ENCODE measurements at places on chromosomes 13 and 19.

- H3K27me3 ChIP-seq: no peaks in the 10 kb centered on the region
- no peak for DNase-seq
- no peak overlapping the region for H3K27ac ChIP-seq
Measured at GRCh38 chr13:98260357-98261164, 83.5 kb upstream of the RNF113B start.

DNA sequence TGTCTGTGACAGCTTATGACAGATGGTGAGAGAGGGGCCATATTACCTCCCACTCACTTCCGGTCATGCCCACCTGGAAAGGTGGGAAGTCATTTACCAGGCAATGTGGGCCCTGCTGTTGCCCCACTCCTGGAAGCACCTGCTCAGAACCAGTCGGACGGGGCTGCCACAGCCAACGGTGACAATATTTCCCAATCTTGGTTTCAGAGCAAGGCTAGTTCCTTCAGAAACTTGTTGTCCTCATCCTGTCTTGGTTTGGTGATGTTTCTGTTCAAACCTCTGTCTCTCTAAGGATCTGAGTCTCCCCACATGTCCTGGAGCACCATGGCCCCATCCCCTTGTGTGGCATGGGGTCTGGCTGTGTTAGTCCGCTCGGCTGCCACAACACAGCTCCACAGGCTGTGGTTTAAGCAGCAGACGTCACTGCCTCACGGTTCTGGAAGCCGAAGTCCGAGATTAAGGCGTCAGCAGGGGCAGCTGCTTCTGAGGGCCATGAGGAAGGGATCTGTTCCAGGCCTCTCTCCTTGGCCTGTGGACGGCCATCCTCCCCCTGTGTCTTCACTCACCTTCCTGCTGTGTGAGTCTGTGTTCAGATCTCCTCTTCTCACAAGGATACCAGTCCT, 31.5 kb upstream of the SLC15A1 start:
- H3K4me3 ChIP-seq: no peak overlapping the region
- no peak for DNase-seq
- no peak overlapping the region for H3K27ac ChIP-seq
- no peaks in the 10 kb centered on the region for H3K36me3 ChIP-seq
- H3K4me1 ChIP-seq: no peaks in the 10 kb centered on the region
- no peaks in the 10 kb centered on the region for H3K27me3 ChIP-seq

DNA sequence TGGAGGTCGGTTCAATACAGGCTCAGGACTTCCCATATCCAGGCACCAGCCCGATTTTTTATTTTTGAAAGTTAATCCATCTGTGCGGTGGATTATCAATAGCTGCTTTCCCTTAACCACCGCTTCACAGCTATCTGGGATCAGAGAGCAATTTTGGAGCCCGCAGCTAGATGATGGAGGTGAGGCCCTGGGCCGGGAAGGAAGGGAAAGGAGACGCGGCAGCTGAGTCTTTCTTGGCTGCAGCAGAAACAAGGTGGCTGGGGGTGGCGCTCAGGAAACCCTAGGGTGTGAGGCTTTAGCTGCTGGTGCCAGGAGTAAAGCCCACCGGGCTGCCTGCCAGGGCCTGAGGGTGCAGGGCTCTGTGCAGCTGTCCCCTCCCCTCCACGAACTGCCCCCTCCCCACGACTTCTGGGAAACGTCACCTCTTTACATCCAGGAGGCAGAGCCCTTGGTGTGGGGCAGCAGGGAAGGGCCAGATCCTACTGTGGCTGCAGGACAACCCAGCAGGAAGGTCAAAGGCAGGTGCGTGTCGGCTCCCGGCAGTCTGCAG, 307.0 kb downstream of the ZNF536 start:
- no peaks in the 10 kb centered on the region for H3K36me3 ChIP-seq
- no peak overlapping the region for H3K4me3 ChIP-seq
- no peaks in the 10 kb centered on the region for H3K4me1 ChIP-seq
- no peak for DNase-seq
- H3K27me3 ChIP-seq: peaks cover 82% of the 10 kb centered on the region
- H3K27ac ChIP-seq: no peak overlapping the region

DNA sequence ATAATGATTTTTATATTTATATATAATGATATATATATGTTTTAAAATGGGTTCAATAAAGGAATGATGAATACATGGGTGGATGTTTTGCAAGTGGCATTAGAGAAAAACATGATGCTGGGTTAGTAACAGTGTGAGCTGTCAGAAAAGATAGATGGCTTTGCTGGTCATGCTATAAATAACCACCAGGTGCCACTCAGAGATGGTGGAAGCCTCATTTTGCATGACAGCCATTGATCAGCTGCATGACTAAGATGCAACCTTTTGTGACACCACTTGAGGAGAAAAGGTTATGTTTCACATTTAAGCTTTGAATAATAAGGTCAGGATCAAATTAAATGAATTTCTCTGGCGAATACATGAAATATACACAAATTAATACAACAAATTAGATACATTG, 737.7 kb downstream of the PCDH9 start:
- H3K4me1 ChIP-seq: peaks cover 7% of the 10 kb centered on the region
- H3K27me3 ChIP-seq: no peaks in the 10 kb centered on the region
- H3K27ac ChIP-seq: no peak overlapping the region
- no peak overlapping the region for H3K4me3 ChIP-seq

- no peak overlapping the region for H3K4me3 ChIP-seq
- peaks cover 19% of the 10 kb centered on the region for H3K4me1 ChIP-seq
- no peaks in the 10 kb centered on the region for H3K27me3 ChIP-seq
- DNase-seq: peak; percentile 79
Measured at GRCh38 chr19:42114412-42114811, 17.8 kb downstream of the POU2F2 start.

DNA sequence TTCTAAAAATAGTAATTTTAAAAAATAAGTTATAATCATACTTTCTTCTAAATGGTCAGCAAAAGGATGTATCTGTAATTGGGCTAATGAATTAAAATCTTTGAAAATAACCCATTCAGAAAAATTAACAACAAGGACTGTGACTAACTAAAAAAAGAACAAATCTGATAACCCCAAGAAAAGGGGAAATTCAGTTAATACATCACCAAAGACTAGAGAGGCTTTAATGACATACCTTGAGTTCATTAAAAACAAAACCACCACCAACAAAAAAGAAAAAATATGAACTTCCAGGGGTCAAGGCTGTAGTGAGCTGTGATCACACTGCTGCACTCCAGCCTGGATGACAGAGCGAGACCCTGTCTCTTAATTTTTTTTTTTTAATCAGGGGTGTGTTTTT, 121.8 kb downstream of the TBC1D4 start:
- no peak overlapping the region for H3K4me3 ChIP-seq
- no peaks in the 10 kb centered on the region for H3K27me3 ChIP-seq
- no peak for DNase-seq
- H3K36me3 ChIP-seq: no peaks in the 10 kb centered on the region

- H3K4me3 ChIP-seq: no peak overlapping the region
- no peak for DNase-seq
- H3K4me1 ChIP-seq: no peaks in the 10 kb centered on the region
- no peaks in the 10 kb centered on the region for H3K27me3 ChIP-seq
Measured at GRCh38 chr13:98664047-98664446, 87.1 kb upstream of the STK24 start.

GRCh38 chr13:111259058-111259457, 61.4 kb upstream of the TEX29 start:
- H3K4me3 ChIP-seq: no peak overlapping the region
- 0 out of 2 replicates have a peak, but pooled peaks cover 4% of the 10 kb centered on the region for H3K36me3 ChIP-seq
- no peaks in the 10 kb centered on the region for H3K27me3 ChIP-seq
- DNase-seq: no peak
- H3K27ac ChIP-seq: no peak overlapping the region

DNA sequence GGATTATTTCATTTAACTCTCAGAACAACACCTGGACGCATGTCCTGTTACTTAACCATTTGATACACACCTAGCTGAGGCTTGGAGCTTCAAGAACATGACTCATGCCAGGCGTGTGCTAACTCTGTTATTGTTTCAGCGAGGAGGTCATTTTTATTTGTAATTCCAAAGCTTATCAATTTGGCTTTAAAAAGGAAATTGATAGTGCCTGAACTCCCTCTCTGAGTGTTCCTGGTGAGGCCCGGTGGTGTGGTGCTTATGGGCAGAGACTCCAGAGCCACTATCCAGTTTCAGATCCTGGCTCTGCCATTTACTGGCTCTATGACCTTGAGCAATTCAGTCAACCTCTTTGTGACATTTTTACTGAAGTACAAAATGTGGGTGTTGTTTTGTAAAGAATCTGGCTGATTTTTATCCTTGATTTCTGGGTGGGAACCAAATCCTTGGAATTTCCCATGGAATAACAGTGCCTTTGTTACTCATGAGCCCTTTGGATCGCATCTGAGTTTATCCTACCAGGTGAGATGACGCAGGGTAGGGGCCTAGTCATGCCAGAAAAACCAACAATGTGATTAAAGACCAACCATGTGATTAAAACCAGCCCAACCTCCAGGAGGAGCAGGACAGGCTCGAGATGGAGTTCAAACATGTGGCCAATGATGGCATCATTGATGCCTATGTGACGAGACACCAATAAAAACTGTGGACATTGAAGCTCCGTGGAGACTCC, 198.8 kb downstream of the MYO16 start:
- no peak for DNase-seq
- H3K27ac ChIP-seq: no peak overlapping the region
- H3K36me3 ChIP-seq: no peaks in the 10 kb centered on the region
- no peak overlapping the region for H3K4me3 ChIP-seq

- H3K36me3 ChIP-seq: no peaks in the 10 kb centered on the region
- no peaks in the 10 kb centered on the region for H3K27me3 ChIP-seq
- no peak for DNase-seq
- no peak overlapping the region for H3K4me3 ChIP-seq
Measured at GRCh38 chr13:25874064-25874737, 177.6 kb downstream of the SHISA2 start.

DNA sequence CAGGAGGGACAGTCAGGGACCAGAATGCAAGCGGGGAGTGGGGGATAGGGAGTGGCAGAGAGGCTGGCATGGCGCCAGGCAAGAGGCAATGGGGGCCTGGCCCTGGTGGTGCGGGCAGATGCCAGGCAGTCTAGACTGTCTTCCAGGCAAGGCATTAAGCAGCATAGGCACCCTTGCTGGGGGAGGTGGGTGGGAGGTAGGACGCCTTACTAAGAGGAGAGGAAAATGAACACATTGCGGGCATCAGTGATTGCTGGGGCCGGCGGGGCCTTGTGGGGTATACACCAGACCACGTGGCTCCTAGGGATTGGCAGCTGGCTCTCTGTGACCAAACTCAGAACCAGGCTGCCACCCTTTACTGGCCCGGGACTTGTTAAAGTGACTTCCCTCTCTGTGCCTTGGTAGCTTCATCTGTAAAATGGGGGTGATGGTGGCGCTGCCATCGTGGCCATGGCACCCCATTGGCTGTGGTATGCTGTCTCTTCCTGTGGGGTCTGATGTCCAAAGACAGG, 46.0 kb downstream of the DNM2 start:
- no peak overlapping the region for H3K4me3 ChIP-seq
- no peaks in the 10 kb centered on the region for H3K27me3 ChIP-seq
- DNase-seq: no peak
- H3K27ac ChIP-seq: no peak overlapping the region
- H3K4me1 ChIP-seq: peaks cover 17% of the 10 kb centered on the region

DNA sequence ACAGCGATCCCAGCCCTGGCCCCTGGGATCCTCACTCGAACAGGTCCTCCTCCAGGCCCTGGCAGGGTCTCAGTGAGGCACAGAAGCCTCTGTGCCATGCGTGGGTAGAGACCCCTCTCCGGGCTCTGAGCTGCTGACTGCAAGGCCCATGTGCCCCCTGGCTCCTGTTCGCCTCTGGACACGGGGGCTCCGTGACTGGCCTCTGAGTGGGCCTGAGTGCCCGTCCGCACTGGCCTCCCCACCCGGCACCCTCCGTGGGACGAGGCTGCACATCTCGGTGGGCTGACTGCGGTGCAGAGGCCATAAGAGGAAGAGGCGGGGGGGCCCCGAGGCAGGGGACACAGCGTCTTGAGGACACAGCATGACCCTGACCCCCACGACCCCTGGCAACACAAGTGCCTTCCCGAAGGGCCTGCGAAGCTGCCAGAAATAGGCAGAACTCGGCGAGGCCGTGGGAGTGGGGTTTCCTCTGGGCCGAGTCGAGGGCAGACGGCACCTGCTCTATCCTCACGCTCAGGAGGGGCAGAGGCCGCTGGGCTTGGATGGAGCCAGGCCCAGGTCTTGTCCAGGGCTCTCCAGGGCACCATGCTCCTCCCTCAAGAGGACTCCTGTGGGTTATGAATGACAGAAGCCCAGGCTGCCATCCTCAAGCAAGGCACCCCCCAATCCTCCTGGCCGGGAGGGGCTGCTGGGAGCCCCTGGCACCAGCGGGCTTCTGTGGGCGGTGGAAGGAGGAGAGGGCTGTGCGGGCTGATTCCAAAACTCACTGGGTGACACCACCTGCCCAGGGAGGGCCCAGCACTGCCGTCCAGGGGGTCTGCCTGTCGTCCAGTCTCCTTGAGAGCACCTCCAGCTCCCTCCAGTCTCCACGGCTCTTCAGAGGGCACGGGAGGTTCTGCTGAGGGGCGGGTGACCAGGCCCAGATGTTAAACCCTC, 52.6 kb downstream of the RASA3 start:
- H3K36me3 ChIP-seq: no peaks in the 10 kb centered on the region
- no peaks in the 10 kb centered on the region for H3K27me3 ChIP-seq
- no peak overlapping the region for H3K27ac ChIP-seq
- DNase-seq: no peak
- no peaks in the 10 kb centered on the region for H3K4me1 ChIP-seq

GRCh38 chr19:41977916-41978315, 16.1 kb downstream of the ATP1A3 start:
- no peaks in the 10 kb centered on the region for H3K36me3 ChIP-seq
- H3K27ac ChIP-seq: no peak overlapping the region
- no peak for DNase-seq
- H3K27me3 ChIP-seq: peaks cover 95% of the 10 kb centered on the region

GRCh38 chr13:20124303-20124702, 36.5 kb downstream of the GJA3 start:
- H3K4me1 ChIP-seq: peaks cover 10% of the 10 kb centered on the region
- H3K27ac ChIP-seq: no peak overlapping the region
- DNase-seq: no peak
- H3K4me3 ChIP-seq: no peak overlapping the region
- no peaks in the 10 kb centered on the region for H3K27me3 ChIP-seq

DNA sequence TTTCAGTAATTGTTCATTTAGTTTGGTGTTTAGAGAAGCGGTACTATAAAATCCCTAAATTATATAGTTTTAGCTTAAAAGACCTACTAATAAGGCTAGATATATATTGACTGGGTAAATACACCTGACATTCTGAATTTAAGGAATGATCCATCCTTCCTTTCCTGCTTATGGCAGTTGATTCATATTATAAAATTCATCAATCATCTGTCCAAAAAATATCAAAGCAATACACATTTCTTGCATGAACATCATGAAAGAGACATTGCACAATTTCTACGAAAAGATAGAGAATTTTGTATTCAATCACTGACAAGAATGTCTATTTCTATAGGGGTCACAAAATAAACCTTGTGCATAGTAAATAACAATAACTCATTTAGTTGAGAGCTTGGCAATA, 514.9 kb downstream of the SLITRK6 start:
- no peaks in the 10 kb centered on the region for H3K4me1 ChIP-seq
- H3K27me3 ChIP-seq: no peaks in the 10 kb centered on the region
- no peaks in the 10 kb centered on the region for H3K36me3 ChIP-seq
- no peak overlapping the region for H3K27ac ChIP-seq
- no peak for DNase-seq
